ENCODE measurements at places on chromosomes 1 and 21.

DNA sequence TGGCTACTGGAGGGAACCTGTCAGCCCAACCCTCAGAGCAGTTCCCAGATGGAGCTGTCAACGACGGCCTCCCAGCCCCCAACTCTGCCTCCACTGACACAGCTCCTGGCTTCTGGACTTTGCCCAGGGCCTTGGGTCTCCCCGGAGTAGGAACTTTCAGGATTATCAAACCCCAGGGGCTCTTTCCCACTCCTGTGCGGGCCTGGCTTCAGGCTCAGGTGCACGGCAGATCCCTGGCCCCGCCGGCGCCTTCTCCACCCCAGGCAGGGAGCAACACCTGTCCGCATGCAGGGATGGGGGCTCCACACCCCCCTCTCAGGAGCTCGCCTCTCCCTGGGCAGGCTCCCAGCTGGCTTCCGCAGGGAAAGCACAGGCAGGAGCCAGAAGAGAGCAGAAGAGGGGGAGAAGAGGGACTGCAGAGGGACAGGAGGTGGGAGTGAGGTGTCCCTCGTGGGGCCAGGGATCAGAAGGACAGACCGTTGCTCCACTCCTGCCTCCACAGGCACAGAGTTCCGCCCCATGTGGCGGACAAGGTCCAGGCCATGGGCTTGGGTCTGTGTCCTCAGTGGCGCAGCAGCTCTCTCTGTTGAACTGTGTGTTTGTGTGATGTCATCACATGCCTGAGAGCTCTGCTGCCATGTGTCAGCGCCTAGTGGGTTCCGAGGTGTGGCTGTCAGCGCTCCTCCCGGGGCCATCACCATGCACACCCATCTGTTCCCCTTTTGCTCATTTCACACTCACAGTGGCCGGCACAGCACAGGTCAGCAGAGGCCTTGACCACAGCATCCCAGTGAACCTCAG is 107.7 kb downstream of the PDE9A start:
- DNase-seq: no peak

DNA sequence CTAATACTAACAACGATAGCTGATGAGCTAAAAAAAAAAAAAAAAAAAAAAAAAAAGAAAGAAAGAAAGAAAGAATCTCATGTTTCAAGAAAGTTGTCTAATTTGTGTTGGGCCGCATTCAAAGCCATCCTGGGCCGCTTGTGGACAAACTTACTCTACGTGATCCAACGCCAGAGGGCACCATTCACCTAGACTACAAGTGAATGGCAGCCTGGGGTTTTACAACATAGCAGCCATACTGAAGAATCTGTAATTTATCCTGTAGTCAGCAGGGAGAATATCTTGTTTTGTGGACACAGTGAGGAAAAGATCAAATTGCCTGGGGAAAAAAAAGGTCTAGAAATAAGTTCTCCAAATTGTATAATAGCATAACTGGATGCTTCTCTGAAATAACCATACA is 47.0 kb downstream of the CYP2J2 start:
- DNase-seq: peak; percentile 38

GRCh38 chr1:39526466-39527189 is 35.2 kb downstream of the BMP8A start:
- no peak for DNase-seq

- no peak for DNase-seq
Measured at GRCh38 chr1:41752514-41753170, 166.1 kb downstream of the HIVEP3 start.

DNA sequence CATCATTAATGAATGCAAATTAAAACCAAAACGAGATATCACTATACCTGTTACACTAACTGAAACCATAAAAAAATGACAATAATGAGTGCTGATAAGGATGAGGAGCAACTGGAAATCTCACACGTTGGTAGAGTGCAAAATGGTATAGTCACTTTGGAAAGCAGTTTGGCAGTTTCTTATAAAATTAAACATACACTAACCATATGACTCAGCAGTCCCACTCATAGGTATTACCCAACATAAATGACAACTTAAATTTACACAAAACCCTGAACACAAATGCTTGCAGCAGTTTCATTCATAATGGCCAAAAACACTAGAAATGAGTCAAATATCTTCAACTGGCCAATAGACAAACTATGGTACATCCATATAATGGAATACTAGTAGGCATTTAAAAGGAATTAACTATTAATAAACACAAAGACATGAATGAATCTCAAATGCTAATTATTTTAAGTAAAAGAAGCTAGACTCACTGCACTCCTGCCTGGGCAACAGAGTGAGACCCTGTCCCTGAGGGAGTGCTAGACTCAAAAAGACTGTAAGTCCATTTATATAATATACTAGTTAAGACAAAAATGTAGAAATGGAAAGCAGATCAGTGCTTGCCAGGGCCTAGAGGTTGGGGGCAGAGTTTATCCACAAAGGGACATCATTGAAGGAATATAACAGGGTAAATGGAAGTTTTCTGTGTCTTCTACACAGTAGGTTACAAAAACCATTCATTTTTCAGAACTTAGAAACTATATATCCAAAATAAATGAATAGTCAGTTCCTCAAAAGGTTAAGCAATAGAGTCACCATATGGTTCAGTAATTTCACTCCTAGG is 77.4 kb downstream of the EIF4G3 start:
- peak; percentile 62 for DNase-seq

GRCh38 chr1:245419461-245419978 is 264.7 kb downstream of the KIF26B start:
- DNase-seq: no peak

DNA sequence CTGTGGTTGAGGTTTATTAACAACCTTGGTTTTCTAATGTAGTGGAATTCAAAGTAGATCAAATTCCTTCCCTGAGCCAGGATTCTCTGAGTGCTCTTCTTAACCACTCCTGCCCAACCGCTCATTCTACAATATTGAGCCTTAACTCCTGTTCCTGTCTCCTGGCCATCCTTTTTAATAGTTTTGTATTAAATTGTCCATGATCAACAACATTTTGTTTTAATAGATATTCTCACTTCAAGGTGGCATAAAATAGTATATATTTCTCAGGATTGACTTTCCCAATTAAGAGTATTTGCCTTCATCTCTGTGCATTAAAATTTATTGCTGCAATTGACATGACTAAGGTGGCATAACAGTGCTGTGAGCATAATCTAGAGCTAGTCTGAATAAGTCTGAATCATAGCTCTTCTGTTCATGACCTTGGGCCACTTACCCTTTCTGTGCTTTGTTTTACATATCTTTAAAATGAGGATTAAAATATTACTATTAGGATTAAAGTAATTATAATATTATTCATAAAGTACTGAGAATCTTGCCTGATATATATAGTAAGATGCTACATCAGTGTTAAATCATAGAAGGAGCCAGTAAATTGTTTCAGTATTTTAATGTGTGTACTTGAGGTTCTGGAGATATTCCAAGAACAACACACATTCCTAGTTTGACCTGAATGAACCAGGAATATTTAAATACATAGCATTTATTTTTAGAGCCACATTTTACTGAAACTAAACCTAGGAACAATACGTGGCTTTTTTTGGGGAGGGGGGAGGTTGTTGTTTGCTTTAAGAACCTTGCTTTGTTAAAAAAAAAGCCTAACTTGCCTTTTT is 76.4 kb downstream of the ADGRL2 start:
- DNase-seq: no peak

DNA sequence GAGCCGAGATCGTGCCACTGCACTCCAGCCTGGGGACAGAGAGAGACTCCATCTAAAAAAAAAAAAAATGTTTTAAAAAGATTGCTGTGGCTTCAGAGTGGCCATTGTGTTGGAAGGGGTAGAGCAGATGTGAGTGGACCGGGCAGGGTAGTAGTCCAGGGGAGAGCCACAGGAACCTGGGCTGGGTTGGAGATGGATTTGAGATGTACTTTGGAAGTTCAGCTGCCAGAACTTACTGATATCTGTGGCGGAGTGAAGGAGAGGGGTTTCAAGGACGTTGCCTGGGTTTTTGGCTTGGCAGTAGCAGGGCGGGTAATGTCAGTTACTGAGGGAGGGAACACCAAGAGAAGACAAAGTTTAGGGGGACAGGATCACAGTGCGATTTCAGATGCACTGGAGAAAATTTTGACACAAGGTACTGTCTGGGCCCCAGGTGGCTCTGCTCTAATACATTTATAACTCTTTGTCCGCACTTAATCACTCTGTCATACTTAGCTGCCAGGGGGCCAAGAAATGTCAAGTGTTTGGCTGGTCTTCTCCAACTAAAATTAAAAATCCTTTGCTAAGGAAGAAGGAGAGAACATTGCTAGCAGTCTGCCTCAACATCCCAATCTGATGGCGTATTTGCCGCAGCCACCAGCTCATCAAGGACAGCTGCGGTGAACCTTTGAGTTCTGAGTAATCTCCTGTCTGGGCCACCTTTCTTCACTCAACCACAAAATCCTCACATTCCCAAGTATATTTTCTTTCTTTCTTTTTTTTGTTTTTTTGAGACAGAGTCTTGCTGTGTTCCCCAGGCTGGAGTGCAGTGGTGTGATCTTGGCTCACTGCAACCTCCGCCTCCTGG is 9.6 kb downstream of the EPHX1 start:
- no peak for DNase-seq

GRCh38 chr21:21114461-21114860 is 116.3 kb downstream of the NCAM2 start:
- DNase-seq: no peak

DNA sequence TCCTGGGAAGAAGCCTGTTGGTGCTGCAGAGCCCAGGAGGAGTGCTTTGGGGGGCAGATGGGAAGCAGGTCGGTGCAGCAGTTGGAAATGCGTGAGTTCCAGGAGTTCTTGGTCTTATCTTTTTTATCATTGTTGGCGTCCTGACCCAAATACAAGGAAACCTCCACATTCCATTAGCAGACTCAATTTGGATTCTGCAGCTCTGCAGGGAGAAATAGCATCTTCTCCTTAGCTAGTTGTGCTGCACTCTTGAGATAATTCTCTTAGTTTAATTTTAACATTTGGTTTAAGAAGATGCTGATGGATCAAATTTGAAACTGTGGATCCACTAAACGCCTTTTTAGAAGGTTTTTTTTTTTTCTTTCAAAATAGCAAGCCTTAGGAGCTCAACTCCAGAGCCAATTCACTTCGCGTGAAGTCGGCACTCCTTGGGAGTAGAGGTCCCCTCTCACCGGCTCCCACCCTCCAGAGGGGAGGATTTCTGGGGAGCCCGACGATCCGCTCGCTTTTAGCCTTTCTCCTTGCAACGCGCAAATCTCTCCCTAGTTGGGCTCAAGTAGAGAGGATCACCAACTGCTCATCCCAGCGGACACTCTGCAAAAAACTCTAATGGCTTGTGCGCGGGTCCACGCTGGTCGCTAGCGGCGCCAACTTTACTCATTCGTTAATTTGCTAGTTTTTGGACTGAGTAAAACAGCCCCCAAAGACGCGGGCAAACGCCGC is 1.3 kb downstream of the PLD5 start:
- DNase-seq: no peak

DNA sequence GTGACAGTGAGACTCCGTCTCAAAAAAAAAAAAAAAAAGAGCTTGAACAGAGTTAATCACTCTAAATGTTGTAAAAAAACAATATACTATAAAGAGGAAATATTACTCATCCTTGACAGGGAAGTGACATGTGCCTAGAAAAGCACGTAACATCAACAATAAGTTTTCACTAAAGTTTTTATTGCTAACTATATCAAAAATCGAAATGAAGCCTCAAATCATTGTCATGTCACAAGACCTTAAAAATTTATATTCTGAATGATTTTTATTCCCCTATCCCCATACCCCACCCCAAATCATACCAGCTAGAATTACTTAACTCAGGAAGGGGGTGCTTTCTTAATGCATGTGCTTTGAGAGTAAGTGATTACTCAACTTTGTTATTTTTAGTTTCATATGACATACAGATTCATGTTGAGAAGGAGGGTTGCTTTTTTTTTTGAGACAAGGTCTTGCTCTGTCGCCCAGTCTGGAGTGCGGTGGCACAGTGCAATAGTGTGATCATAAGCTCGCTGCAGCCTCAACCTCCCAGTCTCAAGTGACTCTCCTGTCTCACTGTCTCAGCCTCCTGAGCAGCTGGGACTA is 53.6 kb upstream of the MUTYH start:
- DNase-seq: peak; percentile 48

- no peak for DNase-seq
Measured at GRCh38 chr1:192159781-192160180, 1.5 kb downstream of the RGS18 start.

DNA sequence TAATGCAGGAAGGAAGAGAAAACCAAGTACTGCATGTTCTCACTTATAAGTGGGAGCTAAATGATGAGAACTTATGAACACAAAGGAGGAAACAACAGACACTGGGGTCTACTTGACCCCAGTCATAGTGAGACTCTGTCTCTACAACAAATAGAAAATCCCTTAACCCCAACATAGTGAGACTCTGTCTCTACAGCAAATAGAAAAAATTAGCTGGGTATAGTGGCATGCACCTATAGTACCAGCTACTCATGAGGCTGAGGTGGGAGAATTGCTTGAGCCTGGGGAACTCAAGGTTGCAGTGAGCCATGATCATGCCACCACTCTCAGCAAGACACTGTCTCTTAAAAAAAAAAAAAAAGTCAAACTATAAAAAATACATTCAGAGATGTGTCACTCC is 42.7 kb downstream of the GIPC2 start:
- DNase-seq: no peak

DNA sequence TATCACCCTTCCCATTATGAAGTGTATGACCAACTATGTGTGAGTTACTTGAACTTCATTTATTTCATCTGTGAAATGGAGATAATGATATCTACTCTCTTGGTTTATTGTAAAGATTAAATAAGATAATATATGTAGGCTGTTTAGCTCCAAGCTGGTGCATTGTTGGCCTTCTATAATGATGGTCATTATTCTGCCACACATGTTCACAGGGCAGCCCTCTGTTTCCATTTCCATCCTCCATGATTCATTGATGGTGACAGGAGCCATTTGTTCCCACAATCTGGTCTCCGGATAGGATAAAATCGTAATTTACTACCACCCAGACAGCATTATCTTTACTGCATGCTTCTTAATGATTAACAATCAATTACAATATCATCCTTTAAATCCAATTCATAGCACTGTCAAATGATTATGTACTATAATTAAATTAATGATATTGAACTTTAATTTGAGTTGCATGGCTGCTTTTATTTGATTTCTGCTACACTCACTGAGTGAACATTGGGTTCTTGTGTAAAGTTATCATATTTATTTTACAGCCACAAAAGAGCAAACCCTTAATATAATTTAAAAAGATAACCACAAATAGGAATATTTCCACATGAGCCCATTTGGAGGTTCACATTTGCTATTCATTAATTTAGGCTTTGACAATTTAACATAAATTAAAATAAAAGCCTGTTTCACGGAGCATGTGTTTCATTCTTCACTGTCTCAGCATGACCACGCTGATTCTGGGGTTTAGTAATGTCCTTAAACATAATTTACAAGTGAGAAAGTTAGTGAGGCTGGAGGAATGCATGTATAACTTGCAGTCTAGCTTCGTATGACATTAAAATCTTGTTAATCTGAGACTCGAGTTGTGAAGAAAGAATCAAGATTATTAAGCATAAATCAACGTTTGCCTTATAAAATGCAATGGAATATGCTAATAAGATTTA is 596.4 kb upstream of the ZRANB2 start:
- DNase-seq: no peak

GRCh38 chr21:44700101-44701022 is 3.4 kb downstream of the KRTAP10-12 start:
- no peak for DNase-seq

Measured in activated CD4-positive, alpha-beta T cell treated with anti-CD3 and anti-CD28 coated beads, Interleukin-2, amount 50 U/mL, for 16 hours (primary cell).